ENCODE measurements at places on chromosomes 5 and 9. TPM values are rescaled to one million over a fixed set of nuclear protein-coding genes. Genes with fewer than 3 reads are reported as not detected.

GRCh38 chr9:128361296-128361985, 9.7 kb upstream of the URM1 start:
- no peak for DNase-seq

GRCh38 chr9:104073098-104073769, 20.9 kb upstream of the SMC2 start:
- DNase-seq, result no peak

DNA sequence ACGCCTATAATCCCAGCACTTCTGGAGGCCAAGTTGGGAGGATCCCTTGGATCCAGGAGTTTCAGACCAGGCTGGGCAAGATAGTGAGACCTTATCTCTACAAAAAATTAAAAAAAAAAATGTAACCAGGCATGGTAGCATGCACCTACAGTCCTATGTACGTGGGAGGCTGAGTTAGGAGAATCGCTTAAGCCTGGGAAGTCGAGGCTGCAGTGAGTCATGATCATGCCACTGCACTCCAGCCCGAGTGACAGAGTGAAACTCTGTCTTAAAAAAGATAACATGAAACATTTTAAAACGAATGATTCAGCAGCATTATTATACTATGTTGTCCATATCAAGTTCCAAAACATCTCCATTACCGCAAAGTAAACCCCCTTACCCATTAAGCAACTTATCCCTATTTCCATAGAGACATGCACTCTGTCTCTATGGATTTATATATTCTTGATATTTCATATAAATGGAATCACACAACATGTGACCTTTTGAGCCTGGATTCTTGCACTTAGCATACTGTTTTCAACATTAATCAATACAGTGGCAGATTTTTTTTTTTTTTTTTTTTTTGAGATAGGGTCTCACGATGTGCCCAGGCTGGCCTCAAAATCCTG, 56.9 kb upstream of the MTMR12 start:
- DNase-seq, result no peak

DNA sequence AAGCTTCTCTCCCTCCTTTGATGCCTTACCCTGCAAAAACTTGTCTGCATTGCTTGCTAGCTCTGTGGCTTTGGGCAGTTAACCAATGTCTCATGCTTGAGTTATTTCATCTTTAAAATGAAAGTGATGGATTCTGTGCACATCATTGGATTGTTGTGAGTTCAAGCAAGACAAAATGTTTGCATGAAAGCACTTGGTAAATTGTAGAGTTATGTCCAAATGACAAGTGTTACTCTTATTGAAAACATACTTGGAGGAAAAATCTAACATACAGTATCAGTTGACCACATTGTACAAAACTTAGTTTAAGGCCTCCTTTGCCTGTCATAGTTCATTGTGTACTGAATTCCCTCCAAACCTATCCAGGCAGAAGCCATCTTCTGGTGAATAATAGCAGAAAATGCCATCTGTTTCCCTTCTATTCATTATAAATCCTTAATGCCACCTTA, 30.0 kb downstream of the TGFBR1 start:
- peak; percentile 66 for DNase-seq

DNA sequence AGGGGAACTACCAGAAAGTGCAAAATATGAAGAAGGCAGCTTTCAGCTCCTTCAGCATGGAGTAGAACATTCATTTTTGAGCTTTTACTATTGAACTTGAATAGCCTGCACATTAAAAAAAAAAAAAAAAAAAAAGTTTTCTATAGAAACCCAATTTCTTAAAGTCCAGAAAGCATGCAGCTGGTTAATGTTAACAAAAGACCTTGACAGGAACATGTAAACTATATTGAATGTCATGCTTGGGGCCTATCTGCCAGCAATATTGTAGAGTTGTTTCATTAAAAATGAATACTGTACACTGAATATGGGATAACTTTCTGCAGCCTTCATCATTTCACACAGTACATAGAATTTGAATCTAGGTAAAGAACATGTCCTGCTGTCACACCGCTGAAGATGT, 230.6 kb downstream of the NFIB start:
- no peak for DNase-seq

DNA sequence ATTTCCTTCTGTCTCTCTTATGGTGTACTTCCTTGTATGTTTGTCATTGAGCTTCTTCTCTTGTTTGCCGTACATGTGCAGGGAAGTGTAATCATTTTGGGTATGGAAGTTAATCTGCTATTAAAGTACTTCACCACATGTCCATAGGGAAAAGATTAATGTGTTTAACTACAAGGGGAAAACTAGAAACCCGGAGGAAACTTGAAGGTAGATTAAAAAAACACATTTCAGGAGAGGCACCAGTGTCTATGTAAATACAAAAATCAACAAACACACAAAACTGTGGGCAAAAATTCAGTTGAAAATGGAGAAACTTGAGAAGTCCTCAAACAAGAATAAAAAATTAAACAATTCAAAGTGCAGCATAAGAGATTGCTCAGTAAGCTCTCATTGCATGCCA, 166.4 kb downstream of the PBX3 start:
- no peak for DNase-seq

DNA sequence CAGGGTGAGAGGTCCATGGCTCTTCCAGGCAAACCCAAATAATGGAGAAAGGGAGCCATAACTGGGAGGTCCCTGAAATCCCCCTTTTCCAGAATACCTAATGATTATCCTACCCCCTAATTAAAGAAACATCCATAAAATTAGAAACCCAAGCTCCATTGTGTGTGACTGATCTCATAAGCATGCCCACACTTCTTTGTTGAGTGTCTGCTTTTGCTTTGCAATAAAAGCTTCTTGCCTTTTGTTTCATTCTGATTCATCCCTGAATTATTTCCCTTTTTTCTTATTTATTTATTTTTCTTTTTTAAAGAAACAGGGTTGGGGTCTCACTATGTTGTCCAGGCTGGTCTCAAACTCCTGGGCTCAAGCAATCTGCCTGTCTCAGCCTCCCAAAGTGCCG, 33.1 kb downstream of the BTF3 start:
- no peak for DNase-seq

- no peak for DNase-seq
These were observed 2.7 kb downstream of the RGMB start for GRCh38 chr5:98776066-98776705.

- no peak for DNase-seq
These were observed 6.4 kb downstream of the TSPAN17 start for GRCh38 chr5:176653401-176654385.

DNA sequence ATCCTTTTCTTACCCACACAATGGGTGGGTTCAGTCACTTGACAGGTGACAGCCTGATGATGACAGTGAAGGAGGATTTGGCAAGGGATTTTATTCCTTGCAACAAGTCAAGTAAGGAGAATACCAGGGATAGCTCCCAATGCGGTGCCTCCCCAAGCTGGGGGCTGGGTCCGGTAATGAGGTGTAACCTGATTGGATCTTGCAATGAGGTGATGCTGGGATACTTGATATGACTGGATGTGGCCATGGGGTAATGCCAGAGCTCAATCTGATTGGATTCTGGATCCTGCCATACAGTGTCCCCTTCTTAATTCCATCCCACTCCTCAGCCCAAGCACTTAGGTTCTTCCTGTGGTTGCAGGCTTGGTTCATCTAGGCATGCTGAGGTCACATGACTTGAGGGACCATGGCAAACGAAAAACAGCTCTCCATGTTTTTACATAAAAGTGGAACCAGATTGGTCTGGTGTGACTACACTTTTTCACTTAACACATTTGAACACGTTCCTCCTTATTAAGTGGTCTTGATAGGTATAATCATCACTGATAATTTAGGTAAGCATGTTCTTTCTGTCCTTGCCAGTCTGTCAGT, 181.1 kb downstream of the PDZD2 start:
- DNase-seq, result no peak

DNA sequence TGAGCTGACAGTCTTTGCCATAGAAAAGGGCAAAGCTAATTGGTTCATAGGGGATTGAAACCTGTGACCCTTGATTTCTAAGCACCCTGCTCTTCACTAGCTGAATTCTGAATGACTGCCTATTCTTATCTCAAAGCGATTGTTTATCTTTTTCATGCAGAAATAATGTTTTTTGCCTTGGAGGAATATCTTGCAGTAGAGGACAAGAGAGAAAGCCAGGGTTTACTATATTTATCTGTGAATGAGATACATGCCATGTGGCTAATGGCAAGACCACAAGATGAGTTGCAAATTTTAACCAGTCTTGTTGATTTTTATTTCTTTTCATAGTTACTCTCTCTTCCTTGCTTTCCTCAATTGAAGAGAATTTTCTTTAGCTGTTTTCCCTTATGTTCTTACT, 185.0 kb downstream of the CNTLN start:
- no peak for DNase-seq

DNA sequence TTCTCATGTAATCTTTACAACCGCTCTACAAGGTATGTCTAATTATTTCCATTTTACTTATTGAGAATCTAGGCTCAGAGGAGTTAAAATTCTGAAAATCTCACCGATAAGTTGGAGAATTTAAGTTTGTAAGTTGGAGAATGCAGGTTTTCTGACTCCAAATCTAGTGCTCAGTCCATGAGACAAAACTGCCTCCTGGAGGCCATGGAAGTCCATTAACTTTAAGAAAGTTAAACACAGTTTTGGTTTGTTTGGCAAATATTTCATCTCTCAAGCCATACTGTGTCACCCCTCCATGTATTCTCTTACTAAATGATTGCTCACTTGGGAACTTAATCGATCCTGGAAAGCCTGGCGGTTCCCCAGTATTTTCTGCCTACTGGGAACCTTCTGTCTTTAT, 52.6 kb downstream of the INIP start:
- DNase-seq, result no peak

DNA sequence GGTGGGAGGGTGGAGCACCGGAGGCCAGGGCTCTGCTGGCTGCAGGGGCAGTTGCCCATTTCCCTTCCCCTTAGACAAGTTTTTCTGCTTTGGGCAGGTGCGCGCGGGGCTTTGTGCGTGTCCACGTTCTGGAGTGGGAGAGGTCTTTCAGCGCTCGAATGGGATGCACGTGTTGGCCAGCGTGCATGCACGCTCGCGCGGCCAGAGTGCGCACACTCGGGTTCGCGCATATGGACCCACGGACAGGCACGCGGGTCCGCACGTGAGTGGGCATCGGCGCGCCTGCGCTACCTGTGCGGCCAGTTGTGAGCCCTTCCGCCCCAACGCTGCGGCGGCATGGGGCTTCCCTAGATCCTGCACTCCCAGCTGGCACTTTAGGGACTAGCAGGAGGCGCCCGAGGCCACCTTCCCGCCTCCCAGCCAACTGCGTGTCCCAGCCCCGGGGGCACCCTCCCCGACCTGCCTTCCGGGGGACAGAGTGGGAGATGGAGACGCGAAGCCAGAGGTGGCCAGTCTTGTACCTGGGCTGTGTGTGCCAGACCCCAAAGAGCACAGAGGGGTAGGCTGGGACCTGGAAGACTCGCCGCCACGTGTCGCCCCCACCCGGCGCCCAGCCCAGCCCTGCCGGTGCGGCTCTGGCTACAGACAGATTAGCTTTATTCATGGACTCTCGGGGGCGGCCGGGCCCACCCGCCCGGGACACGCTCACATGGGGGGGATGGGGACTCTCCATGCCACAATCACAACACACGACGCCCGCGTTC, 9.8 kb upstream of the GPRIN1 start:
- DNase-seq, result no peak

- no peak for DNase-seq
These were observed 302.9 kb upstream of the PAPPA start for GRCh38 chr9:115850548-115851304.

DNA sequence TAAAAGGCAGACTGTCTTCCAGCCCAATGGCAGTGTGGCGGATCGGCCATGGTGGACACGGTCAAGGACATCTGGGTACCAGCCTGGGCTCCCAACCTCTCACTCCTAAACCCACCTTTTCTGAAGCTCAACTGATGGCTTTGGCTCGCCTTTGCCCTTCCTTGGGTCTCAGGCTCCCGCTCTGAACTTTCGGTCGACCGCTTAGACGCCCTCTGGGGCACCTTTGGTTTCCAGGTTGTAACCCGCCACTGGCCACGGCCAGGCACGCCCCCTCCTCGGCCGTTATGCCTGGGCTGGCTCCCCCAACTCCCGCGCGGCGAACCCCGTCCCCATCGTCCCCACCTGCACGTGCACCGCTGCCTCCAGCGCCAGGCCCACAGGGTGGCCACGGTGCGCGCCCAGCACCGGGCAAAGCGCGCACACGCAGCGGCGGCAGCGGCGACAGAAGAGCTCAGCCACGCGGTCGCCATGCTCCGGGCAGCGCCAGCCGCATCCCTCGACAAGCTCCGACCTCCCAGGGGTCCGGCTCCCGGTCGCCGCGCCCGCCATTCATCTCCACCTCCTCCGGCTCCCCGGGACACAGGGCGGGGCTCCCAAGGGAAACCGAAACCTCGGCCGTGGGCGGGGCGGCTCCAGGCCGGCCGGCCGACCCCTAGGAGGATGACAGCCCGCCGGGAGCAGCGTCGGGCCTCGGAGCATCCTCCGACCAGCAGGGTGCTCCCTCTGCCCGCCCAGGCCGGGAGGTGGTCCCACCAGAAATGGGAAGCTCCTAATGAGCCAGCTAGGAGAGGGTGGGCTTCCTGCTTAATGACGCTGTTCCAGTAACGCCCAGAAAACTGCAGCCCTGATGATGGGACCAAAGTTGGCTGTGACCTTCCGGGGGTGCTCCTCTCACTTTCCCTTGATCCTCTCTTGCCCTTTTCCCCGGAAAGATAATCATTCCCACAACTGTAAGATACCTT, at the start of gene TRIM14:
Gene TRIM14, minus strand, starts transcription at position 583 of the 962 bp plus-strand sequence. Its CDS starts 34 bp downstream, at position 549.
- DNase-seq, result peak; percentile 71

- no peak for DNase-seq
These were observed 13.5 kb downstream of the WDR5 start for GRCh38 chr9:134149380-134149779.

DNA sequence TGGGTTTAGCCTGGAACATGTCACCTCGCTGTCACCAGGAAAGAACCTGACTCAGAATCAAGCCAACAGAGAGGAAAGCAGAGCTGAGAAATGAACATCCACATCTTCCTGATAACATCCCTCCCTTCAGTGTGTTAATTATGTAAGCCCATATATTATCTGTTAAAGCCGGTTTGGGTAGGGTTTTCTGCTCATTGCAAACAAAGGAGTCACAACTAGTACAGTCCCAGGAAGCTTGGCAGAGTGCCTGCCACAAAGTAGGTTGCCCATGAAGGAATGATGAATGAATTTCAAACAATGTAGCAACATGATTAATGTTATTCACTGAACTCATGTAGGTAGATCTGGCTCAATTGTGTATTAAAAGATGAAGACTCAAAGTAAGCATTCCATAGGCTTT, 10.4 kb upstream of the PPARGC1B start:
- DNase-seq, result no peak

DNA sequence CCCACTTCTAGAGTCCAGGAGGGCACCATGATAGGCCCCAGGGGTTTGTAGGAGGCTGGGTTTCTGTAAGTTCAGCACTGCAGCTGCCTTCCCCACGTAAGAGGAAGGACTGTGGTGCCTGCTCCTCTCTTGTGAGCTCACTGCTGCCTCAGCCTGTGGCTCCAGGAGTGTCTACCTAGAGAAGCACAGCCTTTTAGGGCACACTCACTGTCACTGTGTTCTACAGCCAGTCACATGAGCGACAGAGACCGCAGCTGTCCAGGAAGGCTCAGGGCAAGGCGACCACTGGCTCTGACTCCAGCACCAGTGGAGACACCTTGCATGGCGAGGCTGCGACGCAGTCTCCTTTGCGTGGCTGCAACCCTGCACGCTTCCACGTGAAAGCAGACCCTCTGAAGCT, 72.8 kb downstream of the OTULIN start:
- no peak for DNase-seq

The CDH9 gene
- not detected for total RNA-seq

The ZNF346 gene
- 28.0 TPM for total RNA-seq

The PDLIM4 gene
- total RNA-seq, result not detected

The LCN12 gene
- 3.5 TPM for total RNA-seq

The TLN1 gene
- total RNA-seq, result 362 TPM

The NXNL2 gene
- total RNA-seq, result not detected

The ACSL6 gene
- total RNA-seq, result 38.8 TPM

The TUSC1 gene
- total RNA-seq, result 0.42 TPM

The ZDHHC11 gene
- 9.4 TPM for total RNA-seq

The SLCO4C1 gene
- 0.25 TPM for total RNA-seq

The KCNV2 gene
- total RNA-seq, result not detected
